Left lung (tissue), 14 donors: ENCODE measurements at places on chromosomes 1 and 21.

DNA sequence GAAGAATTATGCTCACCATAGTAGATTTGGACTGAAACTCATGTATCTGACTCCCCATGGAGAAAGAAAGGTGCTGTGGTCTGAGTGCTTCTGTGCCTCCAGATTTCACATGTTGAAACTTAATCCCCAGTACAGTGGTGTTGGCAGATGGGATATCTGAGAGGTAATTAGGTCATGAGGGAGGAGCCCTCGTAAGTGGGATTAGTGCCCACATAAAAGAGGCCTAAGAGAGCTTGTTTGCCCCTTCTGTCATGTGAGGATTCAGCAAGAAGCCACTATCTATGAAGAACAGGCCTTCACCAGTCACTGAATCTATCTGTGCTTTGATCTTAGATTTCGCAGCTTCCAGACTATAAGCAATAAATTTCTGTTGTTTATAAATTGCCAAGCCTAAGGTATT is 150.1 kb downstream of the PLPP3 start:
- no peak for DNase-seq

DNA sequence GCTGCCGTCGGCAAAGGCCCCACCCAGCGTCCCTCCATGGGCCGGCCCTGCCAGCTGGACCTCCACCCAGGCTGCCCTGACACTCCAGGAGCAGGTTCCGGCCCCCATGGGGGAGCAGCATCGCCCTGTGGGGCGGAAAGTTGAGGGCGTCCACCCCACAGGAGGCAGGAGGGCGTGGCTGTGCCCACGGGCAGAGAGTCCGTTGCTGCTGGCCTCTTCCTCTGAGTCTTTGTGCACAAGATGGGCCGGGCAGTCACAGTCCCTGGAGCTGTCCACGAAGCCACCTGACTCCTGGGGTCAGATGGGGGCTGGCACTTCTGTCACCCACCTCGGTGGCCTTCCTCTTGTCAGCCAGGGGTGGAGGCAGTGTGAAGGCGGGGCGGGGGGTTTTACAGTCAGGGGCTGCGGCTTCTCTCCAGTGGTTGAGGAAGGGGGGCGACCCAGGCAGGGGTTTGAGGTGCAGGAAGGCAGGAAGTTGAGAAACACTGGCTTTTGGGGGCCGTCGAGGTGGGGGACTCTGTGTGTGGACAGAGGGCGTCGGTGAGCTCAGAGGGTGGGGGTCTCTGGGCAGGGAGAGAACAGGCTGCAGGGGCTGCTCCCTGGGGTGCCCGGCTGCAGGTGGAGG is 67.2 kb upstream of the TTC34 start:
- DNase-seq: no peak

DNA sequence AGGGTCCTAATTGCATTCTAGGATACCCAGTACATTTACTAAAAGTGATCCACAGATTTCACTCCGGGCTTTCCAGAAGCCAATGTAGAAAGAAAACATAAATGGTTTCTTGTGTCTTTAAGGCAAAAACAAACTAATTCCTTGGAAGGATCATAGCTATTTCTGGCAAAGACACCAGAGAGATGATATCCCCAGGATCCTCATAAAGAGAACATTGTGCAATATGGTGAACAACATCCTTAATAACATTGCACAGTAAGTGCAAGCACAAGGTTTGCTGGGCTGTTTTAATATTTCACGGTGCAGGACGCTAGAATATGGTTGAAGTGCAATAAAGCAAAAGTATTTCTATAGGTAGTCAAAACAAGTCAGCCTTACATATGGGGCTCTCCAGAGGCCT is 83.0 kb downstream of the NTPCR start:
- DNase-seq: no peak

DNA sequence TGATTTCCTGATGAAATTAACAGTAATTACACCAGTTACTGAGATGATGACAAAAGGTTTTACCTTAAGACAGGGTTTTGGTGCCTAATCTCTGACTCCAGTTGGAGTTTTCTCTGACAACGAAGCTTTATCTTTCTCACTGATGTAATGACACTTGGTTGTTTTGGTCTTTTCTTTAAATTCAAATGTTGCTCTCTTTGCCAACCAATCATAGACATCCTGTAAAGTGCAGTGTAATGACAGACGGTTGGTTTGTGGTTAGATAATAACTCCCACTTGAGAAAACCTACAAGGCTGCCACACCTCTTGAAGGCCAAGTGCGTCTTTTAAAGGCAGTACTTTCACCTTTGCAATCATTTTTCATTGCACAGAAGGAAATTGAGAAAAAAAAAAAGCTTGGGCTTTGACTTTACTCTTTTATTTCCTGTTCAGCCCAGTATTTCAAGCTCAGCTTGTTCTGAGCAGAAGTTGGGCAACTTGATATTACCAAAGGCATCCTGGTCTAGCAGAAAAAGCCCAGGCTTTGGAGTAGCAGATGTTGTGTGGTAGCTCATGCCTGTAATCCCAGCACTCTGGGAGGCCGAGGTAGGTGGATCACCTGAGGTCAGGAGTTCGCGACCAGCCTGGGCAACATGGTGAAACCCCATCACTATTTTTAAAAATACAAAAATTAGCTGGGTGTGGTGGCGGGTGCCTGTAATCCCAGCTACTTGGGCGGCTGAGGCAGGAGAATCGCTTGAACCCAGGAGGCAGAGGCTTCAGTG is 14.9 kb downstream of the PDIK1L start:
- peak; percentile 34 for DNase-seq

DNA sequence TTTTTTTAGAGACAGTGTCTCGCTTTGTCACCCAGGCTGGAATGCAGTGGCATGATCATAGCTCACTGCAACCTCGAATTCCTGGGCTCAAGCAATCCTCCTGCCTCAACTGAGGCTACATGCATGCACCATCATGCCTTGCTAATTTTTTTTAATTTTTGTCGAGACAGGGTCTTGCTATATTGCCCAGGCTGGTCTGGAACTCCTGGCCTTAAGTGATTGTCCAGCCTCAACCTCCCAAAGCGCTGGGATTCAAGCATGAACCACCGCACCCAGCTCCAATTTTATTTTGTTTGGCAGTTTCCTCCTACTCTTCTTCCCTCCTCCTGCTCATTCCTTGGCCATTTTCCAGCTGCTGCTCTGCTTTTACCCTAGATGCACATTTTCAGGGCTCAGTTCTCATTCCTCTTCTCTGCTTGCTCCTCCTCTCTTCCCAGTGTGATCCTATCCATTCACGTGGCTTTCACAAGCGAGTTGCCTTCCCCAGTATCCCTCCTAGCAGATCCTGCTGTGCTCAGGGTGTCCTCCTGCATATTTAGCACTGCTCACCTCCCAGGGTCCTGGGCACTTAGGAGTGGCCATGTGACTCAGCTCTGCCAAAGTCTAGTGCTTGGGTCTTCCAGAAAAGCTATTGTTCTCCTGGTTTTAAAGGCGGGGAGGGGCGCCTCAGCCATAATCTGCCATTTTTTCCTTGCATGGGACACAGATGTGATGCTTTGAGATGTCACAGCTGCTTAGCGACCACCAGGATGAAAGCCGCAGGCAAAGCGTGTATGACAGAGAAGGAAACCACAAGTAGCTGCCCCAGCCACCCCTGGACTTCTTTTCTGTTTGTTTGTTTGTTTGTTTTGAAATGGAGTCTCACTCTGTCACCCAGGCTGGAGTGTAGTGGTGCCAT is 33.7 kb downstream of the PSEN2 start:
- peak; percentile 43 for DNase-seq

DNA sequence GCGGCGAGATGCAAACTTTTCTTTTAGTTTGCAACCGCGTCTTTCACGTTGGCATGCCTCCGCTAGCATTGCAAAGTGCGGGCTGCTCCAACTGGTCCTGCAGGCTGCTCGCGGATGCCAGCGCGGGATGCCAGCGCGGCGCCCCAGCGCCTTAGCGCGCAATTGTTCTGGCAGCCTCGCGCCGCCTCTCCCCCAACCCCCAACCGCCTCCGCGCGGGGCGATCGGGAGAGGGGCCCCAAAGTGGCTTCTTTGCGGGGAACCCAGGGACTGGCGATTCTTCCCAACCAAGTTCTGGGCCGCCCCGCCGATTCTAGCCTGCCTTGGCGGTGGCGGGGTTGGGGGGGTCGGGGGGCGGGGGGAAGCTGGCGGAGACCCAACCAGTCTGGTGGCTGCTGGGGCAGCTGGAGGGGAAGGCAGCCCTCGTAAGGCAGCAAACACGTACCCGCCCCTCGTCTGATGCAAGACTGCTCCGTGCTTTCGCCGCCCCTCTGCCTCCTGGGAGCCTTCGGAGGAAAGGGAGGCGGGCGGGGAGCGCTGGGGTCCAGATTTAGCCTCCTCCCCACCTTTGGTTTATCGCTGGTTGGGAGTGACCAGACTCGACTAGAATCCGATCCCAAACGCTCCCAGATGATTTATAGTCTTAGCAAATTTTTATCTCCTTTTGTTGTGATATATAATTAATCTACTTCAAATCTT is 756 bp downstream of the PHGDH start:
- DNase-seq: peak; percentile 77

DNA sequence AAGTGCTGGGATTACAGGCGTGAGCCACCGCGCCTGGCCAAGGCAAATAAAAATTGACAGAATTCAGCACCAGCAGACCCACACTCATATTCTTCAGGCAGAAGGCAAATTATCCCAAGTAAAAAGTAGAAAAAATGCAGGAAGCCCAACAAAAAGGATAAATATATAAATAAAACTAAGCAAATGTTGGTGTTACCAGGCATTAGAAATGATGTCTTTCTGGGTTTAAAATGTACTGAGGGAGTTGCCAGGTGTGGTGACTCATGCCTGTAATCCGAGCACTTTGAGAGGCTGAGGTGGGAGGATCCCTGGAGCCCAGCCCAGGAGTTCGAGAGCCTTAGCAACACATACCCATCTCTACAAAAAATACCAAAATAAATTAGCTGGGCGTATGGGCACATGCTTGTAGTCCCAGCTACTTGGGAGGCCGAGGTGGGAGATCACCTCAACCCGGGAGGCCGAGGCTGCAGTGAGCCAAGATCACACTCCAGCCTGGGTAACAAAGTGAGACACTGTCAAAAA is 6.3 kb downstream of the INTS11 start:
- no peak for DNase-seq

- no peak for DNase-seq
Observed at GRCh38 chr1:96524100-96524499, 197.5 kb upstream of the PTBP2 start.

GRCh38 chr1:193707271-193708021 is 521.0 kb upstream of the B3GALT2 start:
- DNase-seq: no peak

- no peak for DNase-seq
Observed at GRCh38 chr1:28534671-28535070, 18.2 kb upstream of the TRNAU1AP start.

DNA sequence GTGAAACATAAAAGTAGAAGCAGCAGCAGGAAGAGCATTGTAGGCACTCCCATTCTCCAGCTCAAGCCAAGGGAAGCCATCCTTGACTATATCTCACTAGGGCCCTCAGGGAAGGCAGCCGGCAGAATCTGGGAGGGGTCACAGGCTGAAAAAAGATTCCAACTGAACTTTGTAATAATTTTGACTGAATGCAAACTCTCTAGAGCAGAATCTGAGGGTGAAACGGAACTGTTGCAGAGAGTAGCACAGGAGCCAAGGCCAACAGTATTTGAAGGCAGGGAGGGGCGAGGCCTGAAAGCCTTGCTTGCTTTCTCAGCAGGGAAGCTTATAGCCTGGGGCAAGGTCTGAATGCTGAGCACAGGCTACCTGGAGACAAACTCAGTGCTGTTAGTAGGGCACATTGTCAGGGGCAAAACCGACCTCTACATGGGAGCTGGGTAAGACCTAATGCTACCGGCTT is 180.6 kb downstream of the COL24A1 start:
- no peak for DNase-seq

GRCh38 chr1:152127673-152128072 is 12.4 kb upstream of the TCHH start:
- DNase-seq: no peak

DNA sequence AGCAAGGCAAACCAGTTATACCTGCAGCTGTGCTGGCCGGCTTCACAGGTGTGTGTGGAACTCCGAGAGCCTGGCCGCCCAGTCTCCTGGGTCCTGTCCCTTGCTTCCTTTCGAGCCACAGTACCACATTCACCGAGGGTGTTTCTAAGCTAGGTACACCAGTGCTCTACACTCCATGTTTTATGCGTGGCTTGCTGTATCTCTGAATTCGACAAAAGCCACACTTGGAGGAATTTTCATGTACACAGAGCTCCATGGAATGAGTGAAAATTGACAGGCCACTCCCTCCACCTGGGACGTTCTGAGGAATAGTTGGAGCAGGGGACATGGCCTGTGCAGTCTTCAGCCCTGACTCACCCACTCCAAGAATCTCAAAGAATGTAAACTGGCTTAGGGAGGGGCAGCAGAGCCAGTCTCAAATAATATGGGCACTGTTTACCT is 14.0 kb downstream of the ETS2 start:
- DNase-seq: no peak

GRCh38 chr1:109927911-109928321 is 17.3 kb downstream of the CSF1 start:
- no peak for DNase-seq

DNA sequence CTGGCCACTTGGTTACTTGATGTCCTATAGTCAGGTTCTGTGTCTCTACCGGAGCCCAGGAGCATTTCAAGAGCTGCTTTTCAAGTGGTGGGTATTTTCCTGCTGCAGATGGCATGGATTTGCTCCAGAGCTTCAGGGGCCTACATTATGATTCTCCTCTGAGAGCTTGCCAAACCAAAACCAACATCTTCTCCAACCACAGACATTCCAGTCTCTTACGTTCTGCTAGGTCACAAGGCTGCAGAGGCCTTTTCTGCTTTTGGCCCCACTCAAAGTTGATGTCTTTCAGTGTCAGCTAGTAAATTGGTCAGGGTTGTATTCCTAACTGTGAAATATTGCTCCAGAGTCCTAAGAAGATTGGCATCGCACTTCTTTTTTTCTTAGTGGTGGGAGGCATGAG is 14.7 kb upstream of the AQP10 start:
- DNase-seq: no peak

DNA sequence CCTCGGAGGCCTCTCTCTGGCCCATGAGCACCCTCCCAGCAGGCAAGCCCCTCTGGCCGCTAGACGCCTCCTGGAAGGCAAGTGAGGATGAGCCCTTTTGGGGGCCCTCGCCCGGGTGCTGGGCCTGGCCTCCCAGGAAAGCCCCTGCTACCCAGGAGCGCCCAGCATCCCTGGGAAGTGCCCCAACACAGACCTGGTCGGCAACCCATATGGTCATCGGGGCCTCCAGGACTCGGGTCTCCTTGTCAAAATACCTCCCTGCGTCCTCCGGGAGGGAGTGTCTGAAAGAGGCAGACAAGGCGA is 21.0 kb upstream of the TMEM52 start:
- DNase-seq: no peak

GRCh38 chr21:39080366-39080765 is 102.9 kb downstream of the PSMG1 start:
- DNase-seq: no peak

DNA sequence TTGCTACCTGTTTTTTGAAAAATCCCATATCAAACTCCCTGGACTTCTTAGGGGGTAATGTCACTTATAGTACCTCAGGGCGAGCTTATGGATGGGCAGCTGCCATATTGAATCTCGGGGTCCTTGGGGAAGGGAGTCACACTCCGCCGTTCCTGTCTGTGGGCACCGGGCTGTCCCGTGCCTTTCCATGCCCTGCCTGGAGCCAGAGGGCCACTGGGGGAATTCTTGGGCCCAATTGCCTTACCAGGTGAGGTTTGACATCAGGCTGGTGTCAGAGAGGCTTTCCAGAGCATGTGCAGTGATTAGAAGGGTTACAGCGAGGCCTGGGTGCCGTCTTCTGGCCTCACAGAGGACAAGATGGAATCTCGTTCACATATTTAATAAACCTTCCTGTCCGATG is 28.8 kb downstream of the QSOX1 start:
- DNase-seq: no peak
